Dermis blood vessel endothelial cell (primary cell): ENCODE measurements at places on chromosomes 2 and 18.

GRCh38 chr18:56661360-56662062 lies 10.4 kb downstream of the WDR7 start:
- DNase-seq: no peak

GRCh38 chr2:79011496-79011895 lies 14.0 kb upstream of the REG3G start:
- DNase-seq: no peak

GRCh38 chr2:46098621-46099062 lies 198.6 kb upstream of the EPAS1 start:
- peak; percentile 50 for DNase-seq

GRCh38 chr2:230412371-230412711 lies 3.7 kb upstream of the SP100 start:
- no peak for DNase-seq

DNA sequence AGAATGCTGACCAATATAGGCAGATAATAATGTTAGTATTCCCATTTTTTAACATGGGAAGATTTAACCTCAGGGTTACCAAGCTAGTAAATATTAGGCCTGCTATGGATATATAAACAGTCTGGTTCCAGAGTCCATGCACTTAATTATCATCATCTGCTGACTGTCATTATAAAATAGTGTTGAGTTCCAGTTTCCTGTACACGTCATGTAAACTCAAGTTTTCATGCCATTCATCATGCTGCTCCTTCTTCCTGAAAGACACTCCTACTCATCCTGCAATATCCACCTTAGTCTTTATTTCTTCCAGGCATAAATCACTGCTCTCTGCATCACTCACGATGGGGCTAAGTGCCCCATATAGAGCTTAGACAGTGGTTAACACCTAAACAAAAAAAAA lies 420.8 kb upstream of the SPHKAP start:
- DNase-seq: no peak

DNA sequence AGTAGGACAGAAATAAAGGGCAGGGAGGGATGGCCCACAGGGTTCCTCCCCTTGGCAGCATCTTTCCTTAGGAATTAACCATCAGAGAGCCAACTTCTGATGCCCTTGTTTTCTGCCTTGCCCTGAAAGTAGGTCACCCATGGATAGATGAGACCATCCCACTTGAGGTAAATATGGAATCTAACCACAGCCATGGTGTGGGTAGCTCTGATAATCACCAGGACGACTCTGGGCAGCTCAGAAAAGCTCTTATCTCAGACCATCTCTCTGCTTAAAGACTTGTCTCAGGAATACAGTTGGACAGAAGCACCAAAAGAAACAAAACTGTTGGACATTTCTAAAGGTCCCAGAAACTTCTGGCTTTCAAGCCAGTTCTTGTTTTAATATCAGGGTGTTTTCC lies 101.4 kb upstream of the CELF4 start:
- no peak for DNase-seq

- DNase-seq: no peak
Observed at GRCh38 chr2:189426886-189427285, 14.4 kb upstream of the WDR75 start.

DNA sequence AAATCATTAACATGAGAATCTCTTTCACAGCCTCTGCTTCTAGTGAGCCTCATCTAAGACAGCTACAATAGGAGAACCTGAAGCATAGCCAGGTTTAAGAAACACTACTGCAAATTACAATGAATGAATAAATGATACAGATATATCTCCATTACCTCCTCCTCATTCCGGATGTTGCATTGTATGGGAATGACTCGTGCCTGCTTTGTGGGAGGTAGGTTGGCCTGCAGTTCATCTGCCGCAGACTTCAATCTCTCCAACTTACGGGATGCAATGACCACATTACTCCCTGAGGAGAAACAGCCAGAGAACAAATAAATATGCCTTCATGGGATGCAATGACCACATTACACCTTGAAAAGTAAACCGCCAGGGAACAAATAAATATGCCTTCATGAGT lies 15.4 kb downstream of the PECR start:
- no peak for DNase-seq

DNA sequence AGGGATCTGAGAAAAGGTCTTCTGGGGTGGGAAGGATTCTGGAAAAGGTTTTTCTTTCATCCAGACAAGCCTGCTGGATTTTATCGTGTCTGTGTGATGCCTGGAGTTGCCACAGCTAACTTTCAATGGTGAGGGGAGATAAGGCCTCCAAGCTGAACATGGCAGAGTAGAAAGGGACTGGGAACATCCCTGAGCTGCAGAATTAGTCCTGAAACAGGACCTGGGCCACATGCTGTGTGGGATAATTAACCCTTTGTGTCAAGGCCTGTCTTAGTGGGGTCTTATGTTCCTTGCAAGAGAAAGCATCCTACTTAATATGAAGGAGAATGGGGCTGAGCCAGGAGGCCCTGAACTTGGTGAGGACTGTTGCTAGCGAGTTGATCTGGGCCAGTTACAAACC lies 66.4 kb downstream of the VSNL1 start:
- DNase-seq: no peak

DNA sequence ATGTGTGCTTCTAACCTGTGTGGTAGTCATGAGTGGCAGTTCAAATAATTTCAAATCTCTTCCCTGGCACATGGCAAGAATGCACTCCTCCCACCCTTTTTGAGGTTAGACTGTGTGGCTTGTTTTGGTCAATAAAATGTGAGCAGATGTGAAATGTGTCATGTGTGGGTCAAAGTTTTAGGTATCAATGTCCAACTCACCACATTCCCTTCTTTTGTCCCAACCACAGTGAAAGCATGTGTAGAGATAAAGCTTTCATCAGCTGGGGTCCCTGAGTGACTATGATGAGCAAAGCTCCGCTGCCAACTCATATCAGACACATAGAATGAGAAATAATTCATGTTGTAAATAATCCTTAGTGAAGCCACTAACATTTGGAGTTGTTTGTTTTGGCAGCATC lies 118.2 kb downstream of the PAX3 start:
- DNase-seq: no peak

- DNase-seq: no peak
Observed at GRCh38 chr2:21930226-21930625, 806.5 kb downstream of the TDRD15 start.

DNA sequence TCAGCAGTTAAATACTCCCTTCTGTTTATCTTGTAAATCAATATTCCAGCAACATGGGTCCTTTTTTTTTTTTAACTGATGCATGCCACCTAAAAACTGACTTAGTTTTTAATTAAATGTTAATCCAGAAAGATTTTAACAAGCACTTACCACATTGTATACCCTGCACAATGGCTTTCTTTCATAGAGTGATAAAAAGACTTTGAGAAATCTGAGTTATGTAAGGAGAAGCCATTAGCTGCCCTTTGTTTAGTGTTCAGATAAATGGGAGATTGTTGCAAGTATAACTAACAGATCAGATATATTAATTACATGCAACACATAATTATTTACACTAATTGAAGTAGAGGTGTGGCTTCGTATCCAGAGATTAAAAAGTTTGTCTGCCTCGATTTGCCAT lies 22.7 kb upstream of the NFATC1 start:
- no peak for DNase-seq

GRCh38 chr2:214244847-214245246 lies 166.0 kb upstream of the VWC2L start:
- DNase-seq: no peak

DNA sequence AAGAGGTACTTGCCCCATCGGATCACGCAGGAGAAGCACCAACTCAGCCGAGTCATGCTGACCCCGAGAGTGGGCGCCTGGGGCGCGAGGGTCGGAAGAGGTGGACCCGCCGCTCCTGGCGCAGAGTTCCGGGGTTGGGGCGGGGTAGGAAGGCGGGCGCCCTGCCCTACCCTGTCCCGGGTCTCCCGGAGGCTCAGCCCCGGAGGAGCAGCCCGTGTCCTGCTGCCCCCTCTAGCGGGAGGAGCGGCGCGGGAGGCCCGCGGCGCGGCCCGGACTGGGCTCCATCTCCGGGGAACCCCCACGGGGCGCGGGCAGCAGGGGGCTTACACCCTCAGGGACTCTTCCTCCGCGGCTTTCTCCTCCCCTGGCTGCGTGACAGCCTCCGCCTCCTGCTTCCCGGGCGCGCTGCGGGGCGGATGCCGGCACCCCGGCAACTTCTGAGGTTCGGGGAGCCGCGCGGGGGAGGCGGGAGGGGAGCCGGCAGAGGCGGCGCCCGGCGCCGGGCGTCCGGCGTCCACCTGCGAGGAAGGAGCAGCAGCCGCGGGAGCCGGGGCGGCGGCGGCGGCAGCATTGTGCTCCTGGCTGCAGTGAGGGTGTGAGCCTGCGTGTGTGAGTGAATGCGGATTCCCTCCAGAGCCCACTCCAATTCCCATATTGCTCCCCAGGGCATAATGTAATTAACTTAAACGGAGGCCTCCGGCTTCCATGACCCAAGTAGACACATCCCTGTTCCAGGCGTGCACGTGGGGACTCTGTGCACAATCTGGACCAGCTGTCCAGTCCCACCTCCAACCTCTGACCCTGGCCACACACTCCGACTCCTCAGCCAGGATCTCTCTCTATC lies 7.6 kb upstream of the TNS1 start:
- peak; percentile 33 for DNase-seq

GRCh38 chr2:159209341-159210306 lies 76.9 kb downstream of the WDSUB1 start:
- no peak for DNase-seq

- no peak for DNase-seq
Observed at GRCh38 chr18:69882965-69883668, 64.6 kb downstream of the CD226 start.

DNA sequence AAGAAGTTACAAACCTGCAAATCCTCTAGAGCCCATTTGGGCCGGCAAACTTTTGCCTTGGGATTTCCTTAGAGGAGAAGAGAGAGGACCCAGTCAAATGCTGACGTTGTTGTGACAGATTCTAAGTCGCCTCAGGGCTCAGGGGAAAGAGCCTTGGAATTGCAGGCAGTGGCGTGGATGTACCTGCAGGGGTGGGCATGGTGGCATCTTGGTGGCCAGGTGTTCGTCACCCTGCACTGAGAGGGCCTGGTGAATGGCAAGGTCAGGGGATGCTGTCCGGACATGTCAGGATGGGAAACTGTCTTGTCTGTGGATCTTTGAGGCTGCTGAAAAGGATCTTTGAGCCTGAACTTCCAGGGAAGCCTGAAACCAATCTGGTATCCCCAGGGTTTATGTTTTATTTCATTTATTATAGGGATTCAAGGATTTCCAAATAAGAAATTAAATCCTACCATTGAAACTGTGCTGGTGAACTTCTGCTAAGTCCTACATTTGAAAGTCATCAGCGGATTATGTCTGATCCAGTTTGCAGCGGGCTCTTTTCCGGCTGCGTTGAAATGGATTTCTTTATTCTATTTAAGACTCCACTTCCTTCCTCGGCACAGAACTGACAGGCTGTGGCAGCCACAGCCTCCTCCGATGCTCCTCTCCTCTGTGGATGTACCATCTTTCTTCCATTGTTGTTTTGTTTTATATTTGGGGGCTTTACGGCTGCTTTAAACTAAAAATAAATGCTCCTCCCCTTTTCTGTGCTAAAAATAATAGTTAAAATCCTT lies 207.6 kb downstream of the AGAP1 start:
- peak; percentile 11 for DNase-seq

DNA sequence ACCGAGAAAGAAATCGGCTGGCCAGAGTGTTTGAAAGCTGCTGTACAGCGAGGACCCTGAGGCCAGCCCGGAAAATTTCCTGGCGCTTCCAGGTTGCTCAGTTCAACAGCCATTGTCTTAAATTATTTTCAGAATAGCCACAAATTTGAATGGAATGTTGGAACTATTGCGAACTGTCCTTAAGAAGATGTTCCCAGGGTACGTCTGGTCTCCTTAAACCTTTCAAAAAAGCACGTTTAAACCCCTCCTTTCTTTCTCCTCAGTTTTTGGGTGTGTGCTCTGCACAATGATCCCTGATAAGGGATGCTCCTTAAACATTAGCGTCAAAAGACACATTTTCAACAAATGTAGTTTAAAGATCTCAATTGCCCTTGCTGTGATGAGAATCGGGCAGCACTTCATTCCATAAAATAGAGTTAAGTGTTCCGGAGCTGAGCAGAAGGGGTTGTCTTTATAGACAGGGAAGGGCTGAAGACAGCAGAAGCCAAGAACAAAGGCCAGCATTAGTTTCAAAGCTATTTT lies 14.5 kb upstream of the LPIN2 start:
- DNase-seq: no peak

GRCh38 chr2:203175371-203175770 lies 63.4 kb upstream of the CYP20A1 start:
- no peak for DNase-seq

DNA sequence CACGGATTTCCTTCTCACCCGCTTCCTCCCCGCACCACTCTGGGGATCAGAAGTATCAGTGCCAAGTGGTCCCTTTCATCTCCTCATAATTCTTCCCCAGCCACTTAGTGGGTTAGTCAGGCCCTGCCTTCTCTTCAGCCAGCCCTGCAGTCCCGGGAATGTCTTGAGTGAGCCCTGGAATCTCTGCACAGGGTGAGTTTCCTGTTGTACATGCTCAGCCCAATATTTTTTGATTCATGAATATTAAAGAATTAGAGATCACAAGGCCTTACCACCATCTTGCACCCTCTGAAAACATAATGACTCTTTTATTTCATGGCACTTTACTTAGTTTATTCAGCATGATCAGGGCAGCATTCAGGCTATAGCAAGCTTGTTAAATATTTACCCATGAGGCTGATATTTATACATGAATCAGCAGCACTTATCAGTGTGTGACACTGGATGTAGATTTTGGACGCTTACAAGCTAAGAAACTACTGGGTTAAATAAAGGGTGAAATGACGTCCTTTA lies 159.4 kb upstream of the FOSL2 start:
- DNase-seq: no peak

GRCh38 chr2:181318504-181319280 lies 138.5 kb upstream of the ITGA4 start:
- DNase-seq: no peak

DNA sequence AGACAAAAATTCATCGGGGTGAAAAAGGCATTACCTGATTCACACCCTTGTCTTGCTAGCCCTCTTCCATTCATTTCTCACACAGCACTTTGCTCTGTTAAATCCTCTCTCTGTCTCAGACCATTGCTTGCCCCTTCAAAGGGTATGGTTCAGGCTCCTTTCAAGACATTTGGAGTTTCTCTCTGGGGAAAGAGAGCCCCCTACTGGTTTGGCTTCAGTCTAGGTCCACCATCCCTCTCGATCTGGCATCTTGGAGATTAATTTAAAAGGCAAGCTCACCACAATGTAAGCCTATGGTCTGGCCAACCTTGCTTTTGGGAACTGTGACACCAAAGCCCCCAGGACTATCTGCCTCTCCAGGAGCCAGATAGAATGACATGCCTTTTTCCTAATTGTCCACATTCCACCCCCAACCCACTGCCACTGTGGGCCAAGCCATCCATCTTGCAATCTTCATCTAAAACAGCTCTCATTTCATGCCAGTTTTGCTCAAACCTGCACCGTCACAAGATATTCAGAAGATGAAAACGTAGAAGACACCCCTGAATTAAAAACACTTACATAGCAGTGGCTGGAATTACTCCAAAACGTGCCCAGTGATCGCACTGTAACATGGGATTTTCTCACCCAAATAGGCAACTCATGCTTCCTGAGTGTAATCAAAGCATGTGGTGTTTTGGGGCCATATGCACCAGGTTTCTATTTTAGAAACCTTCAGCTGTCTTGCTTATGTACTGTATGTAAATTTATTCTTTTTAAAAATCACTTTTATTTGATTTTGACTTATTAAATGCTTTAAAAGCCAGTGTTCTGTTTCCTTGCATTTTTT lies 93.9 kb downstream of the FARSB start:
- DNase-seq: peak; percentile 83

GRCh38 chr2:23588508-23589201 lies 203.7 kb downstream of the KLHL29 start:
- DNase-seq: no peak

- no peak for DNase-seq
Observed at GRCh38 chr2:42170619-42171395, 1.7 kb downstream of the EML4 start.
